Hippocampal formation (tissue), 2 donors: ENCODE measurements at places on chromosomes 11 and 22.

DNA sequence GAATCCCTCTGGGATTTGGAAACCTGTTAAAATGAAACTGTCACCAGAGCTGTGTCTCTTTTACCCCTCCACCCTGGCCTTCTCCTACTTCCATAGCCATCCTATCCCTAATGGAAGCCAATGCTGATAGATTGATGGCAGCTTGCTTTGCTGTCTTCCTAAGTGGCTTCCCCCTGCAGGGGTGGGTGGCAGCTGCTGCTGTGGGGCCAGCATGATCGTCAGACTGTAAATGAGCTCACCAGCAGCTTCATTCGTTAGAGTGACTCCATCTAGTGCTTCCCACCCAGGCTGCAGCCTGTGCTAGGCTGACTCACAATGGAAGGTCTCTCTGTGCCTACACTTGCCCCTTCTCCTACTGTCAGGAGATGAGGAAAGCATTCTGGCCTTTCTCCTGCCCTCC lies 311.0 kb downstream of the BUD13 start:
- no peak for DNase-seq

GRCh38 chr11:67300256-67300755 lies 3.0 kb upstream of the SSH3 start:
- DNase-seq = no peak

DNA sequence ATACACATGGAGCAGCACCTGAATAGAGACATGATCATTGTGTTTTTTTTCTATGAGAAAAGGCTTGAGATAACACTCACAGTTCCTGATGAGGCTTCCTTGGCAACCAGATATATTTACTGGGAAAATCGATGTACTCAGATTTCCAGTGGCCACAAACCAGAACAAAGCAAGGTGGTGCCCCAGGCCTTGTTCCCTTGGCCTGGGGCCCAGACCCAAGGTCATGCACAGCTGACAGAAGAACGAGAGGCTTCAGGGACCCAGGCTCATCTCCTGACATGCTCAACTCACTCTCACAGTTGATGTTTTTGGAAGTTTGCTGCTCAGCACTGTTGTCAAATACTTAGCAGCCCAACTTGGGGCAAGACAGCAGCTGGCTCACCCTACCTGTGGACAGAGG lies 281.8 kb downstream of the NTM start:
- DNase-seq = no peak

DNA sequence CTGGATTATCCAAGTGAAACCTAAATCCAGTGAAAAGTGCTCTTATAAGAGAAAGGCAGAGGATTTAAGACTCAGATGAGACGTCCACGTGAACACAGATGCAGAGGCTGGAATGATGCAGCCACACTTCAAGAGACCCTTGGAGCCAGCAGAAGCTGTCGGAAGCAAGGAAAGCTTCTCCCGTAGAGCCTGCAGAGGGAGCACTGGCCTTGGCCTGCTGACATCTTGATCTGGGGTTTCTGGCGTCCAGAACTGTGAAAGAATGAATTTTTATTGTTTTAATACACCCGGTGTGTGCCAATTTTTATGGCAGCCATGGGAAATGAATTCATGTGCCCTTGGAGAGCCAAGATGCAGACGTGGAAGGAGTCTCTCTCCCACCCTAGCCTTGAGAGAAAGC lies 407.0 kb upstream of the B3GAT1 start:
- DNase-seq = no peak

DNA sequence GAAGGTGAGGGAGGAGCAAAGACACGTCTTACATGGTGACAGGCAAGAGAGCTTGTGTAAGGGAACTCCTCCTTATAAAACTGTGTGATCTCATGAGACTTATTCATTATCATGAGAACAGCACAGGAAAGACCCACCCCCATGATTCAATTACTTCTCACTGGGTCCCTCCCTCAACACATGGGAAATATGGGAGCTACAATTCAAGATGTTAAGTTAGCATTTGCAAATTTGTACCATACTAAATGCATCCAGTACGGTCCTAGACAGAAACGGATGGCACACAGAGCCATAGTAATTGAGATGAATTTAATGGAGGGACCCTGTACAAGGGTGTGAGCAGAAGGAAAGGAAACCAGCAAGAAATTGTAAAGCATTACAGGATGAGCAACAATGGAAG lies 765.8 kb upstream of the API5 start:
- DNase-seq = no peak

DNA sequence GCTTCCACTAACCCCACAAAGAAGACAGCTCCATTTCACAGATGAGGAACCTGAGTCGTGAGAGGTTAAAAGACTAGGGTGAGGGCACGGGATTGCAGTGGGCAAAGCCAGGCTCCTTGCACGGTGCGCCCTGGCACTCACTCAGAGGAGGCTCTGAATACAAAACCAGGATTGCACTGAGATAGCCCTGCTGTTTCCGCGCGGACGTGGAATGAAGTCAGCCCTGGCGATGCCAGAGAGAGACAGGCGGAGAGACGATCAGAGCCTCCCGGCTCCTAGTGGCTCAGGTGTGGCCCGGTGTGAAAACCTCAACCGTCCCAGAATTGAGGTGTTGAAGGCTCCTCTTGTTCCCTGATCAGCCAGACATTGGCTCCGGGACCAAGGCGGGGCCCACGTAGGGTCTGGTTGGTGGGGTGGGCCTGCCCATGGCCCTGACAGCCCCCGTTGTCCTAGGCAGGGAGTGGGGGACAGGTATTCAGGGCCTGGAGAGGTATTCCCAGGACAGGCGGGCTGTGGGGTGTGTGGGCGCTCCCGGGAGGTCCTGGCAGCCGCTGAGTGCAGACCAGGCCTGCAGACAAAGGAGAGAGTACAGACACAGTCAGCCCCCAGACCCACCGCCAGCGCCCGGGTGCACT lies 43.1 kb upstream of the LINC01488 start:
- no peak for DNase-seq

GRCh38 chr11:5234381-5234834 lies at the start of gene HBD:
TSS of gene HBD (minus strand) at chr11:5234483. CDS start at chr11:5234433, 50 bp downstream.
- DNase-seq = no peak

- DNase-seq = no peak
Observed at GRCh38 chr11:12210200-12210599, 99.8 kb downstream of the MICAL2 start.

DNA sequence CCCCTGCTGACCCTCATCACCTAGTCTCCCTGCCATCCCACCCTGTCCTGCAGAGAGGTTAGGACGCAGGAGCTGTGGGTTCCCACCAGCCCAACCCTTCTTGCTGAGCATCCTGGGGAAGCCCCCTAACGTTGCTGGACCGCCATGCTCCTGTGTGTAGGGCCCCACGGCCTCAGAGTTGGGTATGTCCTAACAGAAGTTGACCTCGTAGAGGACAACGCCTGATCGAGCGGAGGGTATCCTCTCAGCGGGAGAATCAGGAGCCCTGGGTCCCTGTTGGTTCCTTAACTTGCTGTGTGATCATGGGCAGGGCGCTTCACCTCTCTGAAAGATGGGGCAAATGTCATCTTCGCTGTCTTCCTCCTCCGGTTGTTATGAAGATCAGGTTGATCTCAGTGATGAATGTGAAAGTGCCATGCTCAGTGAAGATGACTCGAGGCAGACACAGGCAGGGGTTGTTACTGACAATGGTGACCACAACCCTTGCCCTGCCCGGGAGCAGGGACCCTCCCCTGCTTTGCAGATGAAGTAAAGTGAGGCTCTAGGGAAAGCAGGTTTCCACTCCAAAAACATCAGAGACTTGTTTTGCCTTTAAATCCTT lies 19.3 kb upstream of the CD5 start:
- DNase-seq = no peak

DNA sequence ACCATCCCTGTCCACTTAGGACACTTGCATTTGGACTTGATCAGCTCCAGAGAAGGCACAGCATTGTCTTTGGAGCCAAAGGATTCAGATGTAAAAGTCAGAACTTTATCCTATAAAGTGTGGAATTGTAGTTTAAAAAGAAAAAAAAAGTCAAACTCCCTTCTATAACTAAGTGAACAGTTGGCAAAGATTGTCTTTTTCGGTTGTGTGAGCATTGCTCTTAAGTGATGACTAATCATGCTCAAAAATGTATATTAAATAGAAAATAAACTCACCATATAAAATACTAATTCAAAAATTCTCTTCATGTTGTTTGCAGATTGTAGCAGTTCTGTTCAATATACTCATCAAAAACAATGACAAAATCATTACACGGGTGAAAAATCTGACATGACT lies 93.8 kb downstream of the ETS1 start:
- no peak for DNase-seq

GRCh38 chr11:122375687-122376399 lies 259.8 kb upstream of the BLID start:
- DNase-seq = no peak

DNA sequence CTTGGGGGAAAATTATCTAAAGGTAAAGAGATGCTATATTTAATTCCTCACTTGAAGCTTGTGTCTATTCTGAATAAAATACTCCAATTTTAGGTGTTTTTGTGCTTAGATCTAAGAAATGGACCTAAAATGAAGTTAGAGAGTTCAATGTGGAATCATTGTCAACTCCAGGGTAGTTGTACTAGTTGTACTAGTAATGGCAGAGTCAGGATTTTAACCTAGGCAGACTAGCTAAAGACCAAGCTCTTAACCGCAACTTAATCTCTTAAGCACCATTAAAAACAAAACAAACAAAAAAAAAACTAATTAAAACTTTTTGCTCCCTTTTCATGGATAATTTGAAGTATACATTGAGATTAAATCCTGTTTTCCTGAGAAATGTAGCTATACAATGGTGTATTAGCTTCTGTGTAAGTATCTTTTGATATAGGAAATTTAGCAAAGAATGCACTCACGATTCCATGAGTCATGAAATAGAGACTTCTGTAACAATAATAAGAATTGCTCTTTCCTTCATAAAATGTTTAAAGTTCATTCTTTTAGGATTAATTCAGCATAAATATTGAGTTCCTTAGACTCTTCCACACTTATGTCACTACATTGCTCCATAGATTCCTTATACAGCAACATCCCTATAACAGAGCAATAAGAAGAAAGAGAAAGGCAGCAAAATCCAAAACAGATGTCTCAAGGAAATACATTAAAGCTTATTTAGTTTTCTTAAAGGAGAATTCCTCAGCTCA lies 26.5 kb upstream of the SOX6 start:
- DNase-seq = no peak

DNA sequence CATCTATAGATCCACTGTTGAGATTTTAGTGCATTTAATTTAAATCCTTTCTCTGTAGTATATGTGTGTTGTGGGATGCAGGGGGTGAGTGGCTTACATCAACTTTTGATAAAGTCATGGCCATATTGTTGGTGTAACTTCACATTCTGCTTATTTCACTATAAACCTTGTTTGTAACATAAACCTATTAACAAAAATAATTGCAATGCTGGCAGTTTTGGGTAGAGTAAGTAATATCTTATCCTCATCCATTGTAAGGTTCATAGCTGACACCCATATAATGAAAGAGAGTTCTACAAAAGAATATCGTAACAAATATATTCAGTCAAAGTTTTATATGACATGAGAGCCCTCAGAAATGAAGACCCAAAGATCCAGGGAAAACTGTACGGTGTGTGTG lies 601.7 kb upstream of the ANO3 start:
- DNase-seq = no peak

GRCh38 chr11:16902182-16902581 lies 112.0 kb downstream of the PLEKHA7 start:
- DNase-seq = no peak

GRCh38 chr11:35997902-35998520 lies 54.1 kb downstream of the LDLRAD3 start:
- no peak for DNase-seq

GRCh38 chr11:78168539-78169477 lies 19.6 kb downstream of the KCTD21 start:
- DNase-seq = no peak
